ENCODE measurements at places on chromosomes 3 and 15.
A peak's percentile ranks its signal among the peaks of the same experiment; 100 is the strongest.

DNA sequence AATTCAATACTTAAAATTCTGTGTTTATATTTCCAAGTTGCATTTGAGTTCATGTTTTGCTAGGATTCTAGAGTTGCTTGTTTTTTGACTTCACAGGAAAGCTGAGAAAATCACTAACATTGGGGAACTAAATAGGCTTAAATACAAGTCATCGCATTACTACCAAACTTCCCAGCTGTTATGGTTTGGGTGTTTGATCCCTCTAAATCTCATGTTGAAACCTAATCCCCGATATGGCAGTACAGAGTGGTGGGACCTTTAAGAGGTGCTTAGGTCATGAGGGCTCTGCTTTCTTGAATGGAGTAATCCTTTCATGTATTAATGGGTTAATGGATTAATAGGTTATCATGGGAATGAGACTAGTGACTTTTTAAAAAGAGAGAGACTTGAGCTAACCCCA is 77.2 kb upstream of the ARPP21 start:
- no peak overlapping the region for H3K27ac ChIP-seq
- no peak for DNase-seq
- H3K27me3 ChIP-seq, result no peaks in the 10 kb centered on the region
- no peak overlapping the region for H3K4me3 ChIP-seq

GRCh38 chr3:30495172-30496065 is 111.0 kb upstream of the TGFBR2 start:
- H3K4me3 ChIP-seq, result no peak overlapping the region
- no peaks in the 10 kb centered on the region for H3K4me1 ChIP-seq
- DNase-seq, result no peak
- peak overlapping the region; percentile 53 for H3K27ac ChIP-seq
- H3K27me3 ChIP-seq, result no peaks in the 10 kb centered on the region

DNA sequence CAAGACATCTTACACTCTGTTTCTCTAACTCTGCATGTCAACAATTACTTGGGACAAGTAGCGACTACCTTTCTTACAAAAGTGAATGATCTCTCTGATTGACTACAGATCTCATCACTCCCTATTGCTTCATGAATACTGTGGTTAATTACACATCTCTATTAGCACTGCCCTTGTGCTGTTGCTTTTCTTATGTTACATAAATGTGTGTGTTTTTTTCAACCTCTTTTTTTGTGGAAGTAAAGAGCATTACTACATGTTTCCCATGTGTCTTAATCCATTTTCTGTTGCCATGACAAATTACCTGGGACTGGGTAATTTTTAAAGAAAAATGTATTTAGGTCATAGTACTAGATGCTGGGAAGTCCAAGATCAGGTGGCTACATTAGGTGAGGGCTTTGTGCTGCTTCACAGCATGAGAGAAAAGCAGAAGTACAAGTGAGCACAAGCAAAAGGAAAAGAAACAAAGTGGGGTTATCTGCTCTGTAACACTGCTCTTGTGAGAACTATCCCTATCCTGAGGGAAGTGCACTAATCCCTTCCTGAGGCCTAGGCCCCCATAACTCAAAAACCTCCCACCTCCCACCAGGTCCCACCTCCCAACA is 298.2 kb upstream of the SATB1 start:
- no peak overlapping the region for H3K4me3 ChIP-seq
- H3K27me3 ChIP-seq, result no peaks in the 10 kb centered on the region
- H3K27ac ChIP-seq, result no peak overlapping the region

- no peak for DNase-seq
- H3K36me3 ChIP-seq, result no peaks in the 10 kb centered on the region
- H3K4me1 ChIP-seq, result no peaks in the 10 kb centered on the region
- H3K4me3 ChIP-seq, result no peak overlapping the region
- no peak overlapping the region for H3K27ac ChIP-seq
Observed at GRCh38 chr3:13193320-13194284, 120.4 kb upstream of the IQSEC1 start.

DNA sequence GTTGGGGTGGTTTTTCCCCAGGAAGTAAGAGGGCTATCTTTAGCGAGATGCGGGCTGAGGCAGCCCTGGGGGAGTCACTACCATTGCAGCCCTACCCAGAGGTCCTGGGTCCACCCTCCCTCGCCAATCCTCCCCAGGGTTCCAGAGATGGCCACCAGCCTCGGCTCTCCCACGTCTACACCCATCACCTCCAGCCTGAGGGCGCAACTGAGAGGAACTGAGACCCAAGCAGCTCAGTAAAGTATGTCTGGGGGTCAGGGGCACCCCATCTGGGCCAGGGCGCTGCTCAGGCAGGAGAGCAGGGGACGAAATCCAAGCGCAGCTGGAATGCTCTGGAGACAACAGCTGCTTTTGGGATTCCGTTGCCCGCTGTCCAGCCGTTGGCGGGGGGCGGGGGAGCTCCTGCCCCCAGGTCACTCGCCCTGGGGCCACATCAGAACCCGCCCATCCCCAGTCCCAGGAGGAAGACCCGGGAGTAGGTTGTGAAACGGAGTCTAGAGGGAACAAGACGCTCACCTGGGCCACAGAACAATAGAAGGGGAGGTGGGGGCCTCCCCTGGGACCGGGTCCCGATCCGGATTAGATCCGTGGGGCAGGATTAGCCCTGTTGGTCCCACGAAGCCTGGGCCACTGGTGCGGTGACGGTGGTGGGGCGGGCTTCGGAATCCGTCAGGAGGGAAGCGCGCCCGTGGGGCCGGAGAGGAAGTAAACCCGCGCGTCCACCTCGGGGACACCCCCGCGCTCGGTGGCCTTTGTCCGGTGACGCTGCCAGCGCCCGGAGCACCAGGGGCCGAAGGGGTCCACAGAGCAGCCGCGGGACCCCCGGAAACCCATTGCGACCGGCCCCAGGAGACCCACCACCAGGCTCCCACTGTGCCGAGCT is 1.4 kb upstream of the NDUFAF3 start:
- peak; percentile 38 for DNase-seq
- peaks cover 6% of the 10 kb centered on the region for H3K4me1 ChIP-seq
- H3K4me3 ChIP-seq, result peak overlapping the region; percentile 54
- no peaks in the 10 kb centered on the region for H3K27me3 ChIP-seq
- peak overlapping the region; percentile 94 for H3K27ac ChIP-seq

DNA sequence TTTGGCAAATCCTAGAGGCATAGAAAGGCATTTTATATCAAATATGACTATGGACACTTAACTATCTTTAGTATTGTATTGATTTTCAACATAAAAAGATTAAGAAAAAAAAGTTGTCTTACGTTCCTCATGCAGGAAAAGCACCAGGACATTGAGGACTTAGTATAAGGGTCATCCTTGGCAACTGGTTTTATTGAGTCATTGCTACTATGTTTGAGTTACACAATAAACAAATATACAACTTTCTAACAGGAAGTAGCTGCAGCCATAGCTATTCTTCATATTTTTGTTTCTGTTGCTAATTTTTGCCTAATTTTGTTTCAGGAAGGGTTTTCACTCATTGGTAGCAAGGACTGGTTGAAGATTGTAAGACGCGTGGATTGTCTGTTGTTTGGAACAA is 93.0 kb downstream of the NPTN start:
- no peaks in the 10 kb centered on the region for H3K36me3 ChIP-seq
- DNase-seq, result no peak
- H3K27me3 ChIP-seq, result peaks cover 5% of the 10 kb centered on the region
- no peaks in the 10 kb centered on the region for H3K4me1 ChIP-seq
- no peak overlapping the region for H3K27ac ChIP-seq
- no peak overlapping the region for H3K4me3 ChIP-seq

DNA sequence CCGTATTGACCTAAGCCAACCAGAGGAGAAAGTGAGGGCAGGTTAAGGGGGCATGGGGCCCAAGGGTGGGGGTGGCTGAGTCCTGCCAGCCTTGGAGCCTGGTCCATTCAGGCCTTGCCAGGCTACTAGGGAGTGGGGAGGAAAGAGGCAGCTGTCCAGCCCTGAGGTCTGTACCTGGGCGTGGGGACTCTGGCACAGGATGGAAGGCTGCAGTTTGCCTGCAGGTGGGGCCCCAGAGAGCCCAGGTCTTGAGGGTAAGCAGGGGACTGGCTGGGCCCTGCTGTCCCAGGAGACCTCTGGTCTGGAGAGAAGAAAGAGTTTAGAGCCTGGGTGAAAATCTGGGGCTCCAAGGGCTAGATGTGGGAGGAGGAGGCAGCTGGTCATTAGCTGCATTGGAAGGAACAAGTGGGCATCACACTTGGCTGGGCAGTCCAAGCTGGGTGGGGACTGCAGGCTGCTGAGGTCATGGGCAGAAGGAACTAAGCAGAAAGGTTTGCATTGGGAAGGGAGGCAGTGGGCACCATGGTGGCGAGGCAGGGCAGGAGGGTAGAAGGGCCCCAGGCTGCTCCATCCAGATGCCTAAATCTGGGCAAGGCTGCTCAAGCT is 108.4 kb downstream of the OXNAD1 start:
- no peaks in the 10 kb centered on the region for H3K27me3 ChIP-seq
- peaks cover 23% of the 10 kb centered on the region for H3K4me1 ChIP-seq
- peak overlapping the region; percentile 5 for H3K27ac ChIP-seq
- H3K4me3 ChIP-seq, result no peak overlapping the region

- H3K27me3 ChIP-seq, result no peaks in the 10 kb centered on the region
- DNase-seq, result no peak
- peaks cover 15% of the 10 kb centered on the region for H3K36me3 ChIP-seq
- H3K4me3 ChIP-seq, result no peak overlapping the region
Observed at GRCh38 chr3:64195789-64196188, 29.5 kb downstream of the PRICKLE2 start.

Data from lung (tissue), 17 donors.